ENCODE measurements at places on chromosomes 5 and 9. TPM values are rescaled to one million over a fixed set of nuclear protein-coding genes. Genes with fewer than 3 reads are reported as not detected.

ALDH1B1 gene
- 16.8 TPM for total RNA-seq

FAM78A gene
- 55.7 TPM for total RNA-seq

PCDHGB2 gene
- total RNA-seq, result 9.2 TPM

NSUN2 gene
- total RNA-seq, result 30.1 TPM

C9orf72 gene
- total RNA-seq, result 20.2 TPM

CDH12 gene
- not detected for total RNA-seq

ZFP2 gene
- total RNA-seq, result 0.54 TPM

NRARP gene
- 4.4 TPM for total RNA-seq

MLANA gene
- total RNA-seq, result not detected

SPATA6L gene
- 0.35 TPM for total RNA-seq

IL31RA gene
- not detected for total RNA-seq

AOPEP gene
- 158 TPM for total RNA-seq

CTSV gene
- total RNA-seq, result not detected

POLK gene
- 20.6 TPM for total RNA-seq

PCDHGA4 gene
- 9.3 TPM for total RNA-seq

TMEM161B gene
- 9.4 TPM for total RNA-seq

RFESD gene
- 5.1 TPM for total RNA-seq

IL13 gene
- total RNA-seq, result not detected

HRH2 gene
- total RNA-seq, result 41.2 TPM

DMRTA1 gene
- total RNA-seq, result 0.97 TPM

C7 gene
- 272 TPM for total RNA-seq

ACTBL2 gene
- not detected for total RNA-seq

PCSK1 gene
- not detected for total RNA-seq

ABLIM3 gene
- total RNA-seq, result 131 TPM

SLC46A2 gene
- not detected for total RNA-seq

CACFD1 gene
- total RNA-seq, result 12.9 TPM

BRINP1 gene
- total RNA-seq, result 0.54 TPM

IRX2 gene
- 5.6 TPM for total RNA-seq

SIT1 gene
- total RNA-seq, result not detected

PLPP7 gene
- total RNA-seq, result 115 TPM

PHF24 gene
- 0.19 TPM for total RNA-seq

IFNA8 gene
- not detected for total RNA-seq

ATP10B gene
- not detected for total RNA-seq

TMEM252 gene
- total RNA-seq, result not detected

NRG2 gene
- 2.1 TPM for total RNA-seq

IFNA6 gene
- total RNA-seq, result not detected
